A549 (cell line): ENCODE measurements at places on chromosomes 6 and 20. TPM values are rescaled to one million over a fixed set of nuclear protein-coding genes. Genes with fewer than 3 reads are reported as not detected.

WDR46 gene
- 88.4 to 91.2 TPM (median 89.6 TPM) in 3 replicates for polyA plus RNA-seq

DNA sequence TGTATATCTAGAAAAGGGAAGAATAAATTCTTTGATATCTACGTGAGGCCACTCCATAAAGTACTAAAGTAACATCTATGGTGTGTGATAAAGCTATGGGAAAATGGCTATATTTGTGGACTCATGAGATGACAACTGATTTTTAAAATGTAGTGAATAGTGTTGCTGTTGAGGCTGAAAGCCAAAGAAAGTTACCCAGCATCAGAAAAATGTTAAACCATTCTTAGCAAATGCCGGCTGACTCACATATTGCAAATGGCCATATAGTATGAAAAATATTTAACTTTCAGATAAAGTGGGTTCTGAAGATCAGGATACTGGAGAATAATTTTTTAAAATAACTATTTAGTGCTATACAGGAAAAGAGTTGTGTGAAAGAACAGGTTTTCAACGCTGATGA lies 129.9 kb upstream of the GRIK2 start:
- no peak for DNase-seq

RWDD2A gene
- 1.7 to 2.2 TPM (median 1.9 TPM) in 3 replicates for polyA plus RNA-seq

DNA sequence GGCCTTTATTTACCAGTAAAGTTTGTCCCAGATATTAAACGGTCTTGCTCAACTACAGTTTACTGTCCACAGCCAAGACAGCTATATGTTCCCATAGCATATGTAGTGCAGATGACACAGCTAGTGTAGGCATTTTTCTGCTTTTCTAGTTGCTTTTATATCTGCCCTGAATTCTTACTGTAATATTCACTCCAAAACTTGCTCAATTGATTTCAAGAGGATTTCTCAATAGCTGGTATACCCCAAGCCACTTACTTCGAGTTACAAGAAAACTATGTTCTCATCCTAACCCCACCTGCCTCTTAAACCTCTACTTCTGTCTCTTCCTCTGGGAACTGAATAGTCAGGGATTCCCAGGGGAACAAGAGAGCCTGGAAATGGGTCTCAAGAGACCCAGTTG lies 18.9 kb upstream of the ROS1 start:
- DNase-seq, result no peak

DNA sequence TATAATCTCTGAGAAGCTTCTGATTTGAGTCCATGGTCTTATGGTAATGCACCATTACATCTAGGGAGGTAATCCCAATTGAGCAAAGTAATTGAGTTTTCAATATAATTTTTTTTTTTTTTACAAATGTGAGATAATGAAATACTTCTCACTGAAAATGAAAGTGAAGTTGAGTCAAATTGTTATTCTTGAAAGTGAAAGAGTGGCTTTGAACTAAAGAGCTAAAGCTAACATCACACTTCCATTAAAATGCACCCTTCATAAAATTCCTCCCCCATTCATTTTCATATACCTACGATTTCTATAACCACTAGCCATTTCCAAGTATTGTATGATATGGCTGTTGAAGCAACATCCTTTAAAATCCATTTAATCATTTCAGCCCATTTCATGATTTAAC lies 149.1 kb upstream of the IMPG1 start:
- no peak for DNase-seq

GRCh38 chr6:87183687-87184086 lies 28.3 kb downstream of the ZNF292 start:
- no peak for DNase-seq

DNA sequence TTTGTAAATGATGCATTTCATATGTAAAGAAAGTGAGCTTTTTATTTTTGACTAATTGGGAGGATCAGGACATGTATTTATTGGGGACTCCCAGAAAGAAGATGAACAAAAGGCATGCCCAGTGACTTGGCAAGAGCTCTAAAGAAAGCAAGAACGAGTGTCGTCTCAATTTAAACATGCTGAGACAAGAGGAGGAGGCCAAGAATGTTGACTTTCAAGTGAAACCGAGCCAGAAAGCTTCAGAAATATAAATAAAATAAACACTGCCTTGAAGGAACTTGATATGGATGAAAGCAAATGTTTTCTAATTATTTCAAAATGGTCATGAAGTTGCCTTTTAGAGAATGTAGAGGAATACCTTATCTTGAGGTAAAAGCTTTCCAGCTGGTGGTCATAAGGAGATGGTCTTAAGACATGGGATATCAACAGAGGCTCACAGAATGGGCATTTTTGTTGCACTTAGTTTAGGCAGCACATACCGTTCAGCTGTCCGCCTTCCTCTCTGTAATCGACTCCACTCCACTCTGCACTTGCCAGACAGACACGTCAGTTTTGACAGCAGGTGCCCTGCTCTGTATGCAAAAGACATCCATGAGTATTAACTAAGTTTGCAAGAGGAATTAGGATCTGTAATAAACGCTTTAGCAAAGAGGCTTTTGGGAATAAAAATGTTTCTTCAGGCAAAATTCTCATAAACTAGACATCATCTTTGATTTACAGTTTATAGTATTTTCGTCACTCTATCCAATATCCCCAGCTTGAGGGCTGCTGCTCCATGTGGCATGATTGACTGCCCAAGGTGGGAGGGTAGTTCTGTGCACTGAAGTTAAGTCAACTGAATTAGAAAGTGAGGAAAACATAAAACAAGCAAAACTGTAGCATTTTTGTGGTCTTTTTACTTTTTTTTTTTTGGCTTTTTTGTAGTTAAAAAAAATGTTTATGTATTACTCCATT lies 613.1 kb downstream of the PKHD1 start:
- no peak for DNase-seq

GRCh38 chr6:157201083-157201482 lies 122.2 kb downstream of the TMEM242 start:
- DNase-seq, result no peak

GRCh38 chr6:25506020-25506419 lies 146.0 kb upstream of the SCGN start:
- DNase-seq, result no peak

GRCh38 chr20:61443443-61444126 lies 191.5 kb downstream of the CDH4 start:
- no peak for DNase-seq

- no peak for DNase-seq
These were observed 394.6 kb upstream of the JARID2 start for GRCh38 chr6:14851281-14851680.

MYLK4 gene
- polyA plus RNA-seq, result 0.14 to 0.16 TPM (median 0.14 TPM) in 3 replicates
